ENCODE measurements at places on chromosomes 2 and 18.

GRCh38 chr2:105691947-105692390 lies 52.7 kb upstream of the NCK2 start:
- DNase-seq: no peak

- DNase-seq: no peak
Measured at GRCh38 chr2:50751311-50752031, 280.5 kb downstream of the NRXN1 start.

DNA sequence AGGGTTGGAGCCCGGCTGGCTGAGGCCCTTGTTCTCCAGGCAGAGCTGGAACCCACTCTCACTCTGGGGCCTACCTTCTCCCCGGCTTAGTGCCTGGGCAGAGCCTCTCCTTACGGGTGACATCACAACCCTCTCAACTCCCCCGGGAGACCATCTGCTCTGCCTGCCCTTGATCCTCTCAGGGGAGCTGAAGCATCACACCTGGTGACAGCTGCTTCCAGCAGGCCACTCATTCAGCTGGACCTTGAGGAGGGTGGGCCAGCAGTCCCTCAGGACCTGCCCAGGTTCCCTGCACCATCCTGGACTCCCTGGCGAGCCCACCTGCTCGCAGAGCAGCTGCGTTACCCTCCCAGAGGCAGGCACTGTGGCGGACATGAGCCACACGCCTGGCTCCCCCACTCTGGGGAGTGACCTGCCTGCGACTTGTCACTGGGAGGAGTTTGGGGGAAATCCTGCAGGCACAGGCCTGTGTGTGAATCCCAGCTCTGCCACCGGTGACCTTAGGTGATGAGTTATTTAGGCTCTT lies 13.1 kb downstream of the HS6ST1 start:
- peak; percentile 92 for DNase-seq

DNA sequence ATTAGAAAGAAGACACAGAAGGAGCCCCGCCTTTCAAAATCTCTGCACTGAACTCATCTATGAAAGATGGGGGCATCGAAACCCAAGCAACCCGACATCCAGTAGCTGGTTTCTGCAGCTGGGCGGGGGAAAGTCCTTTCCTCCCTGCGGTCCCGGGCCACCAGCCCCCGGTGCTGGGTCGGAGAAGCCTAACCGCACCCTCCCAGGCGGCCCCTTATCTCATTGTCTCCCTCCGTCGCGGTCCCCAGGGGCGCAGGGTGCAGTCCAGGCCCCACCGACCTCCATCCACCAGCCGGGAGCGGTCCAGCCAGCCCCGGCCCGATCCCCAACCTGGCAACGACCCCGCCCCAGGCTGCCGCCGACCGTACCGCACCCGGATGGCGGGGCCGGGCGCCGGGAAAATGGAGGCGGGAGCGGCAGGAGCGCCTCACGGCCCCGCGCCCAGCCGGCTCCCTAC lies 452 bp downstream of the RAPH1 start:
- no peak for DNase-seq

DNA sequence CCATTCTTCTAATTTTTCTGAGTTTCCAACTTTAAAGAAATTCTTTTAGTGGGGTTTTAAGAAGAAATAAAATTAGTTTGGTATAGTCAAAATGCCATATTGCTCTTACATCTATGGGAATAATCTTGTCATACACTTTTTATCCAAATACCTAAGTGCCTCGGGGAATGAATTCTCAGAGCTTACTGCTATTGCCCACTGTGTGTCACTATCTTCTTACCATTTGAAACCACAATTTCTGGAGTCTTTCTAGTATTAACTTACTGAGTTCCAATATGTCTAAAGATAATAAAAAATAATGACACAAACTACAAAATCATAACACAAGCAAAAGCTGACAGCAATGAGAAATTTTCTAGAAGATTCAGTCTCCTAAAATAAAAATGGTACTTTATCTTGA lies 23.7 kb upstream of the DNAH6 start:
- DNase-seq: no peak

- DNase-seq: no peak
Measured at GRCh38 chr2:185860321-185860720, 121.7 kb downstream of the FSIP2 start.

DNA sequence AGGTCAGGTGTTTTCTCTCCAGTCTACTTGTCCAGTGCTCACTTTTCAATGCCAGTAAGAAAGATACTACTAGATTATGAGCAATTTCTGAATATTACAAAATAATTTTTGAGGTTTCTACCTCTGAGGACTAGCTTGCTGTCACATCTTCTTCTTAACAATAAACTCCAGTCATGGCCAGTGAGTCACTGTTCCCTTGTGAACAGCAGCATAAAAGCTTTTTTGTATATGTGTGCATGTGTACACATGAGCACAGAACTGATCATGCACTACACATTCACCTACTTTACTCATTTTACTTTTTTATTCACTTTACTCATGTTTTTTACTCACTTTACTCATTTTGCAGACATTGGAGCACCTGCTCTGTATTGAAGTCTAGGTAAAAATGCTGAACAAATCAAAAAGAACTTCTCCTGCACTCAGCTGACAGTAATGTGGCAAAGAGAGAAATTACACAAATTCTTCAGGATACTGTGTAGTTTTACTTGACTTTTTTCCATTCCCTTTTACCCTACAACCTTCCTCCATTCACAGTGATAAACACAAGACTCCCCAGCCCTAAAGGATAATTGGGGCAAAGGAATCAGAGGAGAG lies 28.0 kb downstream of the ST6GAL2 start:
- DNase-seq: no peak

- no peak for DNase-seq
Measured at GRCh38 chr2:142075826-142076225, 55.0 kb downstream of the LRP1B start.

DNA sequence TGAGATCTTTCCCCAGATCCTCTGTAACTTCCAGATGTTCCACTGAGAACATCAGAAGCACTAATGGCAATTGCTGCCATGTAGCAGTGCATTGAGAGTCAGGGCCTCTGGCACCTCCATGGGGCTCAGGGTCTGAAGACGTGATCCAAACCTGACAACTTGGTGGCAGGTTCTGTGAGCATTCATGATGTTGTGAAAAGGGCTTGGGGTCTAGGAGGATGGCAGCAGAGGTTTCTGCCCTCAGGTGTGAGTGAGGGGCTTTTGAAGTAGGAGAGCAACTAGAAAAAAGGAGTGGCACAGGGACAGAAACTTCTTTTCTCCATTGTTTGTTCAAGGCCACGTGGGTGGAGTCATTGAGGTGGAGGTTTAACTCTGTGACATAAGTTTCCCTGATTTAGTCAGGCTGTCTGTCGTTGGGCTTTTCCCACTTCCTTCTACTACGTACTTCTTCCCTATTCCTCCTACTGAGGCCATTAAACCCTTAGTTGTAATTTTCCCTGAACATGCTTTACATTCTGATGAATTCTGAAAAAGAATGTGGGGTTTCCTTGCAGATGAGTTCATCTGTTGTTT lies 13.1 kb downstream of the CFLAR start:
- DNase-seq: no peak

- no peak for DNase-seq
Measured at GRCh38 chr2:239116456-239117246, 268.8 kb downstream of the TWIST2 start.

GRCh38 chr2:167279810-167280209 lies 391.5 kb downstream of the XIRP2 start:
- DNase-seq: no peak

DNA sequence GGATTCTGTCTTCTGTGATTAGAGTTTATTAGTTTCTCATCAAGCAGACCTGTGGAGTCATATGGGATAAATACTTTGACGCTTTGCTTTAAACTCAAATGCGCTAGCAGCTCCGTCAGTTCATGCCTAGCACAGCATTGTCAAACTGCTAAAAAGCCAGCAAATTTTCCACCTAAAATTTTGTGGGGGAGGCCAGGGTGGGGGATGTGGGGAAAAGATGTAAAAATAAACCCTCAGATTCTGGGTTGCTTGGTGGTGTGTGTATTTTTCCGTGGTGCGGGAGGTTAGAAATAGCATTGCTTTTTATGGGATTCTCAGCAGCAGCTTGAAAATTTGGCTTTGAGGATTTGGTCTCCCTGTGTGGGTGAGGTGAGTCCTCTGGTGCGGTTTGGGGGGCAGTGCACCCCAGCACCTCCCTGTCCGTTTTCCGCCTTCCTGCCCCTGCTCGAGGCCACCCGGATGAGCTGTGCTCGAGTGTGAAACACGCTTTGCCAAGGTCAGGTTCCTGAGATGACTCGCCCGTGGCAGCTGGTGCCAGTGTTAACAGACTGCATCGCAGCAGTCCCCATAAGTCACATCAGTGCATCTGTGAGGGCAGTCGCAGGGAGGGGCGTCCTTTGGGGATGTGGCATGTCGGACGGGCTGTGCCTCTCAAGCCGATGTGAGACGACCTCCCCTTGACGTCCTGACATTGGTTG lies 65.9 kb downstream of the LDLRAD4 start:
- no peak for DNase-seq

DNA sequence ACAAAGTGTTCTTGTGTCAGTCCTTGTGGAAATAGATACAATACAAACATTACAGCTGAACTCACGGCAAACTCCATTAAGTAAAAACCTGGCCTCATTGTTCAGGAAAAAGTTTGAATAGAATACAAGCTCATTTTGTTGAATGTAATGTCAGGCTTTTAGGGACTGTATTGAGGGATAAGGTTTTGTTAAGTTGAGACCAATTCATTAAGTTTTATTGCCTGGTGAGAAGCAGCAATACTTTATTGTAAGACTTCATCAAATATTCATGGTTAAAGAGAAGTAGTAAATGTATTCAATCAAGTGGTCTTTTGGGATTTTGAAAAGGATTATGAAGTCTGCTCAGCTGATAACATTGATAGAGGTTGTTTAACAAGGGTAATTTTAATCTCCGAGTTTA lies 35.4 kb upstream of the METAP1D start:
- no peak for DNase-seq

GRCh38 chr2:173286153-173286809 lies 68.4 kb upstream of the CDCA7 start:
- DNase-seq: no peak

DNA sequence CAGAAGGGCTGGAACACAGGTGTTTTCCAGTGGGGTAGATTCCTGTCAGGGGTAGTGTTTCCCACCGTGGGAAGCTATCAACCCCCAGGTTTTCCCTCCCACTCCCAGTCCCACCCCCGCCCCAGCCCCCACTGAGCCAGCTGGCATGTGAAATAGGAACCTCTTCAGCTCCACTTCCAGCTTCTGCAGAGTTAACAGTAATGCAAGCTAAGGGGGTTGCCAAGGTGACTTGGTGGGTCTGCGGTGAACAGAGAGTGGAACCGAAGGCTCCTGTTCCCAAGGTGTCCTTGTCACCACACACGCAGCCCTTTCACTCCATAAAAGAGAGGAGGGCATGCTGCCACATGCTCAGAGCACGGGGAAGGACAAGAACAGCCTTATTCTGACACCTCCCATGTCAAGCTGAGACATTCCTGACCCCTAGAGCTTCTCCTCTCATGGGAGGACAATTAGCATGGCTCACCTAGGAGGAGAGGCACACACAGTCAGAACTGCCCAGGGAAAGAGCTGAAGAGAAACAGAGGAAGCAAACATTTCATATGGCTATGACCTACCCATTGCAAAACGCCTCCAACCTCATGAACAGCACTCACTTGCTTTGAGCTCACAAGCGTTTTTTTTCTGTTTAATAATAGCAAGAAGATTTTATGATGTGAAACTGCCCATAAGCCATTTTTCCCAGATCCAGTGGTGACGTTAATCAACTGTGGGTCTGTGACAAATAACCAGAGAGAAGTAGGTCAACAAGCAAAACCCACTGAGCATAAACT lies 39.8 kb upstream of the TBC1D8 start:
- no peak for DNase-seq

GRCh38 chr2:120769076-120769786 lies 33.6 kb downstream of the GLI2 start:
- DNase-seq: no peak

DNA sequence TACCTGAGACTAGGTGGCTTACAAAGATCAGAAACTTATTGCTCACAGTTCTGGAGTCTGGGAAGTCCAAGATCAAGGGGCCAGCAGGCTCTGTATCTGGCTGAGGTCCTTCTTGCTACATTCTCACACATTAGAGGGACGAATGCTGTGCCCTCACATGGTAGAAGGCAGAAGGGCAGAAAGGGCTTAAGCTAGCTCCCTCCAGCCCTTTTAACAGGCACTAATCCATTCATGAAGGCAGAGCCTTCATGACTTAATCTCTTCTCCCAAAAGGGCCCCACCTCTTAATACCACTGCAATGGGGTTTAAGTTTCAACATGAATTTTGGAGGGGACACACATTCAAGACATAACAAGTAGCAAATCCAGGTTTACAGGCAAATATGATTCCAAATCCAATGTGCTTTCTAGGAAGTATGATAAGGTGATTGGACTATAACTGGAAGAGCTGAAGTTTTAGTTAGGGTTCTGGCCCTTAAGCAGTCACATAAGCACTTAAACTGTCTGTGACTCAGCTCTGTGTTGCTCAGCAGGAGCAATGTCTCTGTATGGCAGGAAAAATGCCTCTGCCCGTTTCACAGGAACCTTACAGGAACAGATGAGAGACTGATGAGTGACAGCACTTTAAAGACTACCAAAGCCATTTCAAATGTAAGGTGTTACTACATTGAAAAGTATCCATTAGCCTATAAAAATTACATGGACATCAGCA lies 119.6 kb upstream of the PTPRM start:
- no peak for DNase-seq

- DNase-seq: no peak
Measured at GRCh38 chr2:230347659-230348305, 20.8 kb downstream of the SP140L start.

GRCh38 chr2:196987649-196988364 lies 61.3 kb upstream of the PGAP1 start:
- peak; percentile 13 for DNase-seq

- DNase-seq: no peak
Measured at GRCh38 chr2:1793868-1794445, 49.6 kb upstream of the PXDN start.

- DNase-seq: no peak
Measured at GRCh38 chr2:240298117-240298790, 137.2 kb upstream of the GPC1 start.

GRCh38 chr2:9941196-9941995 lies 10.1 kb upstream of the GRHL1 start:
- no peak for DNase-seq

DNA sequence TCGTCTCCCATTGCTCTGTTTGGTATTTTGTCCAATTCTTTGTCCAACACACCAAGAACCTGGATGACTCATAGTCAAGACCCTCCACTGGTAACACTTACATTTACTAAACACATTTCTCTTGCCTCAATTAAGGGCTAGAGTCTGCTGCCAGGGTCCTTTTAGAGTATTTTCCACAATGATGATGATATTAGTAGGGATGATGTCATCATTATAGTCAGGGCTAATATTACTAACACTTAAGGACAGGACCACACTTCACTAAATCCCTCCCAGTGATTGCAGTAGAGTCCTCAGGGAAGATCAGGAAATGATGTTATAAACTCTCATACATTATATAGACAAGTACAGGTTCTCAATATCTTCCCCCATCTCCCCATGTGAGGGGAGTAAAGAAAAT lies 13.6 kb upstream of the SS18 start:
- DNase-seq: no peak

GRCh38 chr18:48669991-48670750 lies 131.3 kb downstream of the CTIF start:
- DNase-seq: no peak

All from NCI-H1105 (cell line).